ENCODE measurements at places on chromosomes 3 and 15.

DNA sequence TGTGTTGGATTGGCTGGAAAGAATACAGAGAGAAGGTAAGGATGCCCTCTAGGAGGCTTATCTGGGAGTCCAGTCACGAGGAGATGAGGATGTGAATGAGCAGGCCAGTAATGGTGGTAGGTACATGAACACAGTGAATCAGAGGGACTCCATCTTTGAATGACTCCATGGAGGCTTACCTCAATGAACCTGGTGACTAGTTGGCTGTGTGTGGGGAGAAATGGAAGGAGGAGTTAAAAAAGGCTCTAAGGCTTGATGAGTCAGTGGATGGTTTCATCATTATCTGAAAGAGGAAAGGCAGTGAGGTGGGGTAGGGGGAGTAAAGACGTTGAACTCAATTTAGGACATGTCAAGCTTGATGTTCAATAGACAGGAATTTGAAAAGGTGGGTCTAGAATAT, 61.1 kb downstream of the KCNAB1 start:
- DNase-seq = no peak

DNA sequence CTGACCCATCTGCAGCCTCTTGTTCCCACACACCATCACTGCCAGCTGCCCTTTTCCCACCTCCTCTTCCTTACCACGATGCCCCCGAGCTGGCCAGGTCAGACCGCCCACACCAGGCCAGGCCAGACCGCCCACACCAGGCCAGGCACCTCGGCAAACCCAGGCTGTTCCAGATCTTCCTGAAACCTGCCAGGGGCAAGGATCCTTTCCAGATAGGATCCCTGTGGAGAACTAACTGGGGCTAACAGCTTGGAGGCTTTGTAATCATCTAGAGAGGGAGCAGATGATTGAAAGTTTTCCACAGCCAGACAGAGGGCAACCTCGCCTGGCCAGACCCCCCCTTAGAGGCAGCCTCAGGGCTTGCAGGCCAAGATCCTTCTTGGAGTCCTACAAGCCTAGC, 287.3 kb upstream of the TLE3 start:
- DNase-seq = no peak

DNA sequence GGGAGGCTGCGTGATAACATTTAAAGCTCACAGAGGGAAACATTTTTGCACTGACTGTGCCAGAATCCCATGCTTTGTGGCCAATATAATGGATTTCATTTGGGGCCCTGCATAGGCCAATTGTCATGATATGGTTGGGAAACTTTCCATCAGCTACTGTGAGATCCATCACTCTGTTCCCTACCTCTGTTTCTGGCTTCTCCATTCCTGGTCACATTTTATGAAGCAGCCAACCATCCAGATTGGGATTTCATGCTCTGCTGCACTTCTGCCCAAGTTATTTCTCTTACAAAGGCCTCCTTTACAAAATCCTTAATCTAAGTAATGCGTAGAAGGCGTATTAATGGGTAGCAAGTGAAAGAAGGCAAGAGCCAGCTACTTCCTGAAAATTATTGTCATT, 221.1 kb downstream of the LRTM1 start:
- no peak for DNase-seq

- no peak for DNase-seq
Observed at GRCh38 chr3:11529281-11529680, 114.4 kb downstream of the VGLL4 start.

- DNase-seq = no peak
Observed at GRCh38 chr3:32620611-32621310, 50.1 kb upstream of the DYNC1LI1 start.

DNA sequence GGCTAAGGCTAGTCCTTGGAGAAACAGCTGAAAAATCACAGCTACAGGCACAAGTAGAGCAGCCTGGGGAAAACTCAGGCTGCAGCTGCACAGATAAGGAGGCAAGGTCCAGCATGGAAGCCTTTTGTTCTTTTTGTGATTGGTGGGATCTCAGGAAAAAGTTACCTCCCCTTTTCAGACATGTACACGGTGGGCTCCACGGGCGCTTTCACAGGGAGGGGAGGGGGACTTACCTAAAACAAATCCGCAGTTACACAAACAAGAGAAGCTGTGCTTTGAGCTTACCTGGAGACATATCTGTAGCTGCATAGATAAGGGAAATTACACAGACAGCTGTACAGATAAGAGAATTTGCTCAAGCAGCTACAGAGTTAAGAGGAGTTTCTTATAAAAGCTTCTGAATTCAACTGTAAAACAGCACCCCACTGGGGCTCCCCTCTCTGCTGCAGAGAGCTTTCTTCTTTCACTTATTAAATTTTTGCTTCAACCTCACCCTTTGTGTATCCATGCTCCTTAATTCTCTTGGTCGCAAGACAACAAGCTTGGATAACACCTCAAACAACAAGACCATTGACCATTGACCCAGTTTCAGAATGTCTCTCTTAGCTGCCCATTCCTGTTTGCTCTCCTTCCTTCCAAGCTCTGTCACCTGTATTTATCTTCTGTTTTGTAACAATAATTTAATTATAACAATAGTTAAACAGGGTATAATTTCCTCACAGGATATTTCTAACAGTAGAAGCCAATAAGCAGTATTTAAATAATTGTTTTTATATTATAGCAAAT, 10.9 kb upstream of the CD200 start:
- no peak for DNase-seq

GRCh38 chr15:39613861-39614260, 33.0 kb downstream of the THBS1 start:
- no peak for DNase-seq

DNA sequence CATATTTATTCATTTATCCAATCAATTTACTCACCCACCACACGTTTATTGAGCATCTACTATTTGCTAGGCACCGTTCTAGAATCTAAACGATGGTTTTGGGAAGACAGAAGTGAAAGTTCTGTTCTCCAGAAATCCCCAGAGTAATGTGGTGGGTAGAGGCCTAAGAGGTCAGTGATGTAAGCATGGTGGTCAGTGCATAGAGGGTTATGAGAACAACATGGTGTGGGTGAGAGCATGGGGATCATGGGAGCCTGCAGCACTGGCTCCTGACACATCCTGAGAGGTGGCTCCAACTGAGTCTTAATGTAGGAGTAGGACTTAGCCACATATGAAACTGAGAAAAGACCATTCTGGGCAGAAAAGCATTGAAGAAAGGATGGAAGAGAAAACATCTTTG, 85.3 kb upstream of the TNFAIP8L3 start:
- DNase-seq = no peak

- DNase-seq = no peak
Observed at GRCh38 chr3:38112378-38112761, 24.6 kb downstream of the ACAA1 start.

DNA sequence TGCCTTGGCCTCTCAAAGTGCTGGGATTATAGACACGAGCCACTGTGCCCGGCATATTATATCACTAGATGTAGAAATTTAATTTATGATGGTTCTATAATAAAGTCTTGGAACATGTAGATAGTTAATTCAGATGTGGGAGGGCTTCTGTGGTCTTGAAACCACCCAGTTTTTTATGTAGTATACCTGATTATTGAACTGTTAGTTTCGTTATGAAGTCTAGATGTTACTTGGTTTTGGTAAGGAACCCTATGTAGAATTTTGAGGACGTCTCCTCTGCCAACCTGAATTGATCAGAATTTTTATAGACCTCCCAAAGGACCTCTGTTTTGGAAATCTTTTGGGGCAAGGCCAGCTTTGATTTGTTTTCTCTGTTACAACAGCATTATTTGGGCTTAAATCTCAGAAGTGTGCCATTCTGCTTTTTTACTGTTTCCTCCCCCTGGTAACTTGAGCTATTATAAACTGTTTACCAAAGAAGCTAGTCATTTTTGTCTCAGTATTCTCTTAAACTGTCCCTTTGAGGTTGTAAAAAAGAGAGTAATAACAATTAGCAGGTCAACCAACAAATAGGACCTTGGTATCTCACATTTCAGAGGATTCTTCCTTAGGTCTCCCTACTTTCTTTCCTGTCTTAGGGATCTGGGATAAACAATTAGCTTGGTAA, 20.8 kb downstream of the AKAP13 start:
- no peak for DNase-seq

DNA sequence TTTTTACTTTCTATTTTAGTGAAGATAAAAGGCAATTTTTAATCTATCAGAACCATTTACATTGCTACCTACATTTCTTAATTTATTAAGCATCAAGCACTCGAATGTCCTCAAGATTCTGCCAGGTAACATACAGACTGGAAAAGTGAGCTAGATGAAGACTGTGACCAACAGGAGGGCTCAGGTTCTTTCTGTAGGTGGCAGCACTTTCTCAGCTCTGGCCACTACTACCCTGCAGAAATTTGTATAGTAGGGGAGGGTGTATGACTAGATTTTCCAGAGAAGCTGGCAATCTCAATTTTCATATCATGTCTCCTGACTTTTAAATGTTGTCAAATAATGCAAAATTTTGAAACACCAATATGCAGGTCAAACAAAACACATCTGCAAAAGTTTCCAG, 165.0 kb upstream of the SUCLG2 start:
- DNase-seq = no peak

DNA sequence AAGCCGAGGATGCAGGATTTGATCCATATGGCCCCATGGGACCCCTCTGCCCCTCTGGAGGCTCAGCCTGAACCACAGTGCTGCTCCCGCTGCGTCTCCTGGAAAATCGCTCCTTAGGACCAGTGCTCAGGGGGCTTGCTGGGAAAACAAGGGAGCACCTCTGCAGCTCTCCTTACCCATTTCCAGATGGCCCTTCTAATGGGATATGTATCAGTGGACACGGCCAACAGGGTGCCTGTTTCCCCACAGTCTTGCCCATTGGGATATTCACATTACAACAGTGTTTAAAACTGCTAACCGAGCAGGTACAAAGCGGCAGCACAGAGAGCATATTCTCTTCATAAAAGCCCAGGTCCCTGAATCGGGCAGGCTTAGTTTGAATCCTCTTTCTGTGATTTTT, 27.1 kb downstream of the TMEM44 start:
- no peak for DNase-seq

Measured in right kidney (tissue), 9 donors.